HFF-Myc (cell line): ENCODE measurements at places on chromosomes 1 and 21.

- no peak for DNase-seq
Measured at GRCh38 chr1:55800503-55800902, 585.3 kb upstream of the USP24 start.

DNA sequence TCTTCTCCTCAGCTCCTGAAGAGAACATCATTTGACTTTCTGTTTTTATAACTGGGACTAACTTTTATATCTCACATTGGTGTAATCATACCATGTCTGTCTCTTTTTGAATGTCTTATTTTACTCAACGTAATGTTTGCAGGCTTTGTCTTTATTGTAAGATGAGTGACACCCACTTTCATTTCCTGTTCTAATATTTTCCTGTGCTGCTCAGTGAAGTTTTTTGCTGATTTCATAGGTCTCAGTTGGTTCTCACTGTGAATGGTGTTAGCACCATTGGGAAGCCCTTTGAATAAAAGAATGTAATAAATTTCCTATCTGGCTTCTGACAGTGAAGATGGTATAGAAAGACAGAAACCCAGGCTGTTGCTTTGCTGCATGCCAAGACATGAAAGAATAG lies 84.0 kb downstream of the RAVER2 start:
- no peak for DNase-seq

DNA sequence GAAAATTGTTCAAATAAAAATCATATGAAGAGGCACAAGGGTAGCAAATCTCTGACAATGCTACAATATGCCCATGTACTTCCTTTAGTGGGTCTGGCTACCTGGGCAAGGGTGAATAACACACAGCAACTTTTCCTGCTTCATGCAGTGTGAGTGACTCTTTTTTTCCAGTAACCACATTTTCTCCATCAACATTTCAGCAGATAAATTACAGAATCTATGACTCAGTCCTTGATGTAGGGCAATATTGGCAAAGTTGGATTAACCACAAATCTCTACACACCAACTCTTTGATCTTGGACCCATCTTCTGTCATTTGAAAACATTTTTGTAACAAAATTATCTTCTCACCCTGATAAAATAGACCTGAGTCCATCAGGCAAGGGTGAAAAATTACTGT lies 31.7 kb downstream of the ERICH3 start:
- DNase-seq, result no peak

DNA sequence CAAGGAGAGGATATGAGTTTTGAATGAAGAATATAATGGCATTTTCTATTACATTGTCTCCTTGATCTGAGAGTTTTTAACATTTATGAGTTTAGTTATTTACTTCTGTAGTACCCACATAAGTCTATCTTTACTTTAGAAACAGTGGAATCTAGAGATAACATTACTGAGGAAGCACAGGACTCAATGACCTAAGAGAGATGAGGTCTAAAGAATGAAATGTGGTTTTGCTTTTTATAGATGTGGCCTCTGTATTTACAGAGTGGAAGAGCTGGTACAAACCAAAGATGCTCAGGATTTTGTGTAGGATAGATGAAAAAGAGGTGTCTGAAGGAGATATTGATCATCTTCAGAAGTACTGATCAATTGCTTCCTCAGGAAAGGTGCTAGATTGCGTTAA lies 177.3 kb downstream of the KCTD3 start:
- DNase-seq, result no peak

DNA sequence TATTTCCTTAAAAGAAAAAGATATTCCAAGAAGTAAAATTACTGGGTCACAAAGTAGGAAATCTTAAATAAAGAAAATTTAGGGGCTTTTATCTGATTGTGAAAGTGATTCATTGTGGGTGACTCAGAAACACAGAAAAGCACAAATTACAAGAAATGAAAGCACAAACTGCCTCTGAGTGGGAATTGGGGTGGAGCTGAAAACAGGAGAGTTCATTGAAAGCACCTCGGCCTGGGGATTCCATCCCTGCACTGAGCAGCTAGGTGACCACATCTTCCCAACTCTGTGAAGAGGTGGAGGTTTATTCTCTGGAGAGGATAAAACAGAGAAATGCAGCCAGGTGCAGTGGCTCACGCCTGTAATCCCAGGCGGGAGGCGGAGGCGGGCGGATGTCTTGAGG lies 7.4 kb downstream of the GJA4 start:
- no peak for DNase-seq

DNA sequence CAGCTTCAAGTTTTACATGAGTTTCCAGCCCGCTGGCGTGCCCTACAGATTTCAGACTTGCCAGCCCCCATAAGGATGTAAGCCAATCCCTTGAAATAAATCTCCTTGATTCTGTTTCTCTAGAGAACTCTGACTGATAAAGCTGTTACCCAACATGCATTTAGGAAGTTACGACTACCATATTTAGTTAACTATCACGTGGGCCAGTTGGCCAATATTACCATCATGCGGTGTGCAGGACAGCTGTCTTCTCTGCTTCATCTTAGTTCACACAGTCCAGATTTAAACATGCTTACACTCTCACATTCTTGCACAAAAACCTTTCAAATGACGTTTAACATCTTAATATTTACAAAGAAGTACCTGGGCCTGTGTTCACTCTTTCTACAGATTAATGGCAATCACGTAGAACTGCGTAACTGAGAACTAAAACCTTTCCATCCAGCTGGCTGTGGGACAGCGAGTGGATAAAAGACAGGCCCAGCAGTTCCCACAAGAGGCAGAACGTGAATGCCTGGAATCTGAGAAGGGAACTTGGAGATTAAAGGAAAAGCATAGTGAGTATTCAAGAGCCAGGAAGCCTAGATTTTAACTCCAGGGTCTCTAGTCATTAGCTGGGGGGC lies 20.8 kb downstream of the FAM177B start:
- no peak for DNase-seq
